Spinal cord (tissue), 10 donors: ENCODE measurements at places on chromosomes 7 and 10. TPM values are rescaled to one million over a fixed set of nuclear protein-coding genes. Genes with fewer than 3 reads are reported as not detected.

DNA sequence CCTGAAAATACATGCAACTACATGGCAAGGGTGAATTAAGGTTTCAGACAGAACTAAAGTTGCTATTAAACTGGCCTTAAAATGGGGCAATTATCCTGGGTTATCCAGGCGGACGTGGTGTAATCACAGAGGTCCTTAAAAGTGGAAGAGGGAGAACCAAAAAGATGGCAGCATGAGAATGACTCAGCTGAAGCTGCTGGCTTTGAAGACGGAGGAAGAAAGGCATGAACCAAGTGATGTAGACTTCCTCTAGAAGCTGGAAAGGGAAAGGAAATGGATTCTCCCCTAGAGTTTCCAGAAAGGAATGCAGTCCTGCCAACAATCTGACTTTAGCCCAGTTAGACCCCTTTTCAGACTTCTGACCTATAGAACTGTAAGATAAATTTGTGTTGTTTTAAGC, 27.0 kb upstream of the UBN2 start:
- DNase-seq = no peak

GRCh38 chr7:727104-727805, at the start of gene PRKAR1B:
Gene PRKAR1B (minus strand): TSS chr7:727281. CDS start chr7:711505, 15,776 bp downstream.
- DNase-seq = no peak

MSS51 gene
- total RNA-seq = 3.9 TPM

DNA sequence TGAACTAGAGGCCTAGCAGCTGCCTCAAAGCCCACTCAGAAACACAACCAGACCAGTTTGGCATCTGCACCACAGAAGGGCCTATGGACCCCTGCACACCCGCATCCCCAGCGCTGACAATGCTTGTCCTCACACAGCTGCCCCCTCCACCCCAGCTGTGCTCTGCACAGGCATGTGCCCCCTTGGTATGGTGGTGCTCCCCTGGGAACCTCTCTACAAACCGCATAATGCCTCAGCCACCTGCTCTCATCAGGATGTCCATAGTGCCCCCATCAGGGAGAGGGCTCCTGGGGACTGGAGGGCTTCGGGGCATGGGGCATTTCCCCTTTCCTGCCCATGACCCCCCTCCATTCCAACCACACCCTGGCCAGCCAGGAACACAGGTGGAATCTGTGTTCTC, 347.5 kb downstream of the GRID1 start:
- DNase-seq = no peak

GRCh38 chr10:73839276-73839966, 28.0 kb upstream of the NDST2 start:
- no peak for DNase-seq

DNA sequence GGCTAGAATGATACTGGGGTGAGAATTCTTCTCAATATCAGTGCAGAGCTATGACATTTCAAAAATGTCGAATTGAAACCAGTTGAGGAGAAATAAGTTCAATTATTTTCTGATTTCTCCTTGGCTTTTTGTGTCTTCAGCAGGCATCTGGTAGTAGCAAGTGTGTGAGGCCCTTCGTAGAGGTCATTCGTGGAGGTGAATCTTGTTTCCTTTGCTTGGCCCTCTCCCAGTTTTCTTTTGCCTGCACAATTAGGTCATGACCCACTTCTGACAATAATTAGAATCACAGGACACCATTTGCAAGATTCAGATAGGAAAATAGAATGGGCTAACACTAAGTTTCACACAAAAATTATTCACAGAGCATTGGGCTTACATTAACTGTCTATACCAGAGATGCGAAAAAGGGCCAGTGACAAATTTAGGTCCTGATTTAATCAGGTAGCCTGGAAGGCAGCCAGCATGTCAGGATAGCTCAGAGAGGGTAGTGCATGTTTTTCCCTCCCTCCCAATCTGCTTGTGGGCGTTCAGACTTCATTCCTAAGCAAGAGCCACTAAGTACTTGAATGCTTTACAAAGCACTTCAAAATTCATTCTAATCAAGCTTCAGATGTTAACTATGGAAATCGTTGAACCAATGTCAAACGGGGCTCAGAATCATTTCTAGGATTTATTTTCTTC, 24.0 kb upstream of the A1CF start:
- no peak for DNase-seq
